ENCODE measurements at places on chromosomes 1 and 21.

DNA sequence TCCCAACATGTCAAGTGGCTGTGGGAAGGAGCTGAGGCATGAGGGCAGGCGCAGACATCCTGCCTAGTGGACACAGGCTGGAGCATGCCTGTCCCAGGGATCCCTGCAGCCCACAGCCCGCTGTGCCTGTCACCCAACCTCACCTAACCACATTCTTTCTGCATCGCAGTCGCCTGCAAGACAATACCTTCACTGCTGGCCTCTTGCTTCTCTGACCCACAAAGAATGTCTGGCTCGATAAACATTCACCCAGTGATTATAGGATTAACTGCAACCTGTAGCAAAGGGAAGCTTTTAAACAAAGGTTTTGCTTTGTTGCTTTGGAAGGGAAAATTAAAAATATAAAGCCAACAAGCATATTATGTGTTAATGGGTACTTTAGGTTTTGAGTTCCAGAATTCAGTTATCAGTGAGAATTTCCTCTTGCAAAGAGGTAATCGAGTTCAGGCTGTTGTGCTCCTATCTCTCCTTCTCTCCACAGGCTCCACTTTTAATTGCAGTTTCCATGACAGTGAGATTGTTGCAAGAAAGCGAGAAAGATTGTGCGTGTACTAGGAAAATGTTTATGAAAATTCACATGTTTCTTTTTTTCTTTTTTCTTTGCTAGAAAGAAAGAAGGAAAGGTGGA is 40.0 kb upstream of the ZNF648 start:
- DNase-seq, result no peak

GRCh38 chr1:166915941-166916340 is 39.9 kb upstream of the TADA1 start:
- DNase-seq, result no peak

- DNase-seq, result no peak
Observed at GRCh38 chr1:23593556-23594148, 34.4 kb upstream of the ID3 start.

DNA sequence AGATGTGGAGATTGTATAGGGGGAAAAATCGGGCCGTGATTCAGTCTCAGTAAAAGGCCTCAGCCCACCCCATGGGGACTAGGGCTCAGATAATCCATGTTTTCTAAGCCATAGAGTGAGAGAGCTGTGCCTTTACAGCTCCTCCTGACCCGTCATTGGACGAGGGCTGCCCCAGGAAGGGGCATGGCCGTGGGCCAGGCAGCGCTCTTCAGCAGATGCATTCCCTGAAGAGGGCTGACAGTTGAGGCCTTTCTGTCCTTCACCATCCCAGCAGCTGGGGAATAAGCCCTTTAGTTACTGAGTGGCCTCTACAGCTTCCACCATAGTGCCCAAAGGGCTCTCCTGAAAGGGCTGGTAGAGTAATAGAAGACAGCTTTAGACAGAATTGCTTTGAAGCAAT is 57.2 kb downstream of the ST3GAL3 start:
- no peak for DNase-seq

DNA sequence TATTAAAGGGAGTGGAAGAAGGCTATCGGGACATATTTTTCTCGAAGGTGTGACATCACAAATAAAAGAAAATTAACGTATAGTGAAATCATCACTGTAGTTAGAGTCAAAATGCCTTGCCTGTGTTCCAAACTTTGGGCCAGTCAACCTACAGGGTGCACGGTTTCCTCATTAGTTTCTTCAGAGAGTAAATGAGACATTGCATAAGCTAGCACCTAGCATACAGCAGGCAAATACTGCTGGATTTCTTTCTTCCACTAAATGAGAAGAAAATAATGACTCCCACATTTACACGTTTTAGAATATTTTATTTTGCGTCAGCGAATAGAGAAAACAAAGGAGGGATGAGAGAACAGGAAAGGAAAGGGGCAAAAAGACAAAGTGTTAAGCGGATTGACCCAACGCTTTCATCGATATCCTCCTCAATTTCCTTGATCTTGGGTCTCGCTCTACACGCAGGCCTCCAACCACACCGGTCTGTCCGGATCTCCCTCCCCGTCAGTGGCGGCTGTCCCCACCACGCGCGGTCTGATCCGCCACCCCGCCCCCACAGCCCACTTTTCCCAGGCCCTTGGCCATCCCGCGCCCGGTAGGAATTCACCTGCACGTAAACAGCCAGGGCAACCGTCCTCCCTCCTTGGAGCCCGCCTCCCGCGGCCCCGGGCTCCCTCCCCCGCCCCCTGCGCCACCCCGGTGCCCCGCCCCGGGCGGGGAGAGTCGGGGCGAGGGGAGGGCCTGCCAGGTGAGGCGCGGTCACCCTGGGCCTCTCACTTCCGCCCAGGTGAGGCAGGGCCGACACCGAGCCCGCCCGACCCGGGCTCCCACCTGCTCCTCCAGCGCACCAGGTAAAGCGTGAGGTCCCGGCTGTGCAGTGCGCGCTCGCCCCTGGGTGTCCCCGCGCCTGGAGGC is at the start of gene PATJ:
PATJ (plus strand) TSS at position 770 of the 909 bp plus-strand sequence. CDS start 20,413 bp downstream, outside the sequence.
- DNase-seq, result peak; percentile 23

DNA sequence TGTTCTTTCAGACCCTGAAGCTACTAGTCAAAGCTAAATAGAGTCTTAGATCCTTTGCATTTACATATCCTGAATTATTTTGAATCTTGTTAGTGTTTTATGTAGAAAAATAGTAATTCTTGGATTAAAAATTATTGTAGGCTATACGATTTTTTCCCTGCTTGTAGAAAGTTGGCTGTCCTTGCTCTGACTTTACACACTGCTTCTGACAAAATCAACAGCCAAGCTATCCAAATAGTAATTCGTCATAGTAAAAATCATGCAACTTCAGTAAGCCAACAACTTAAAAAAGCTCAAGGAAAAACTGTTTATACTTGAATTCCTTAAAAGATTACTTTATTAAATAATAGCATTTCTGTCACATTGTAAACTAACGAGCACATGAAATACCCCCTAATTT is 7.5 kb upstream of the KRTAP23-1 start:
- no peak for DNase-seq

- DNase-seq, result no peak
Observed at GRCh38 chr1:148315071-148315811, 163.2 kb upstream of the NBPF11 start.

DNA sequence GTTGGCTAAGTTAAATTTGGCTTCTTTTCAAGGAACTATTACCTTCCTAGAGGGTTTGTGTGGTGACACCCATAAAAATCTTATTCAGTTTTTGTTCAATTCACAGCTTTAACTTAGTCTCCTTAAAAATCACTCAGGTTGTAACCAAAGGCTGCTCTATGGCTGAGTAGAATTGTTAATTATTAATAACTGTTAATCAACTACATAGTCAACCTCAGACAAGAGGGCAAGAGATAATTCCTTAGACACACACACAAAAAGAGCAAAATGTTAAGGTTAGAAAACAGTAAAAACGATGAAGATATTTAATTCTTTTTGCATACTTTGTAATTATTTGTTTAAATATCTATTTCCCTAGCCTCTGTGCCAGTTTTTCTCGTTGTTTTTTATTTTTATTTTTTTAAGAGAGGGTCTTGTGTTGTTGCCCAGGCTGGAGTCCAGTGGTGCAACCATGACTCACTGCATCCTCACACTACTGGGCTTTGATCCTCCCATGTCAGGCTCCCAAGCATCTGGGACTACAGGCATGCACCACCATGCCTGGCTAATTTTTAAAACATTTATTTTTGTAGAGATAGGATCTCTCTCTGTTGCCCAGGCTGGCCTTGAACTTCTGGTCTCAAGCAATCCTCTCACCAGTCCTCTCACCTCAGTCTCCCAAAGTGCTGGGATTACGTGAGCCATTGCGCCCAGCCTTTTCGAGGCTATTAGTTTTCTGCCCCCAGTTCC is 215.2 kb downstream of the DISC1 start:
- DNase-seq, result no peak

- no peak for DNase-seq
Observed at GRCh38 chr1:8351693-8352470, 34.0 kb downstream of the SLC45A1 start.

GRCh38 chr1:217562229-217562878 is 68.5 kb downstream of the GPATCH2 start:
- DNase-seq, result no peak

DNA sequence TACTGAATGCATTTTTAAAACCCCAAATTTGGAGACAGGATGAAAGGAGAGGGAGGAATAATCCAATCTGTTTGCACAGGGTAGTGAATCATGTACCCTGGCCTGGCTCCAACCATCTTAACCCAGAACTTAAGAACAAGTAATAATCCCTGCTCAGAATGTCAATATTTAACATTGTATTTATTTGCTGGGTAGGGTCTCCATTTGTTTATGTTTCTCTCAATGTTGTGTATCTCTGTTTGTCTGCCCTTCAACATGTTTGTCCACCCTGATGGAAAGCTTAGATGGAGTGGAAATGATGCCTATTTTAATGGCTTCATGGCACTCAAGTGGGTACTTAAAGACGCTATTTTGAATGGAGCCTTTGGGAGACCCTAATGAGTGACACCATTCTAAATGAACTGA is 54.4 kb upstream of the CDC42BPA start:
- DNase-seq, result no peak

GRCh38 chr1:173852105-173852504 is 15.7 kb downstream of the GAS5 start:
- no peak for DNase-seq

GRCh38 chr1:73626326-73626725 is 571.6 kb downstream of the LRRIQ3 start:
- DNase-seq, result no peak

- no peak for DNase-seq
Observed at GRCh38 chr1:41576620-41577019, 92.1 kb upstream of the EDN2 start.
